Liver (tissue), 10 donors: ENCODE measurements at places on chromosomes 16 and 17. TPM values are rescaled to one million over a fixed set of nuclear protein-coding genes. Genes with fewer than 3 reads are reported as not detected.

Gene SLFN11
- total RNA-seq = 10.1 TPM

Gene HBA1
- total RNA-seq = 3.5 TPM

Gene KRT24
- total RNA-seq = not detected

Gene GDPD3
- total RNA-seq = 0.42 TPM

Gene TAX1BP3
- total RNA-seq = 19.8 TPM

Gene SYCE1L
- not detected for total RNA-seq

Gene TMEM220
- total RNA-seq = 19.6 TPM

Gene ADAM11
- 0.08 TPM for total RNA-seq

Gene SEPTIN12
- total RNA-seq = not detected

Gene EVPLL
- total RNA-seq = 1.0 TPM

GRCh38 chr16:81797443-81797842, 18.4 kb downstream of the PLCG2 start:
- DNase-seq = no peak
- no peaks in the 10 kb centered on the region for H3K4me1 ChIP-seq
- H3K27me3 ChIP-seq = no peaks in the 10 kb centered on the region
- no peak overlapping the region for H3K4me3 ChIP-seq
- no peak overlapping the region for H3K27ac ChIP-seq
- no peaks in the 10 kb centered on the region for H3K36me3 ChIP-seq

DNA sequence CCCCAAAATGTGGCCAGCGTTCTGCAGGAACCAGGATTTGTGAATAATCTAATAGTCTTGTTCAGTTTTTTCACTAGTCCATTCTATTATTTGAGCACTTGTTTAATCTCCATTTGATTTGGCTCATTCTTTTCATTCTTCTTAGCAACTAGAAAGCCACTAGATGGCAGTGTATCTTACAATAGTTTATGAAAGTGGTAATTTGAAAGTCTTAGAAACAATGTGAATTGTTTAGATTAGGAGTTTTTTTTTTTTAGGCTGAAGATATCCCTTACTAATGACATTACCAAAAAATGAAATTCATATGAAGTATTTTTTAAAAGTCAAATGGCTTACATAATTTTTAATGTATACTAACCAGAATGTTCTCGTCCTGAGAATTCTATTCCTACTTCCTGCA, 6.7 kb downstream of the ERI2 start:
- no peaks in the 10 kb centered on the region for H3K27me3 ChIP-seq
- no peak overlapping the region for H3K27ac ChIP-seq
- H3K4me1 ChIP-seq = peaks cover 13% of the 10 kb centered on the region
- no peak overlapping the region for H3K4me3 ChIP-seq
- peaks cover 31% of the 10 kb centered on the region for H3K36me3 ChIP-seq

DNA sequence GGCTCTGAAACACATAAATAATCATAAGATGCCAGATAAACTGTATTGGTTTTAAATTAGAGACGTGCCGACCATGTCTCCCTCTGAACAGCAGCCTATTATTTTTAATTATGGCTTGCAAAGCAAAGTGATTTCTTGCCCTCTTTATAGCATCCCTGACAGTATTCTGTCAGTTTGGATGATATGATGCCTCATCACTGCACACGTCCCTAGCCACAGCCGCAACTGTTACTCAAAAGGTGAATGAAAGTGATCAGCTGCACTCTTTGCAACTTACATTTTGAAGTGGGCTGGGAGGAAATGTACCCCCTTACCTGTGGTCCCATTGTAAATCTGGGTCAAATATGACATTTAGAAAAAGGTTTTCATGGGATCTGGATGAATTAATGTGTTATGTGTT, 389.9 kb downstream of the MAF start:
- no peak for DNase-seq
- no peak overlapping the region for H3K27ac ChIP-seq

DNA sequence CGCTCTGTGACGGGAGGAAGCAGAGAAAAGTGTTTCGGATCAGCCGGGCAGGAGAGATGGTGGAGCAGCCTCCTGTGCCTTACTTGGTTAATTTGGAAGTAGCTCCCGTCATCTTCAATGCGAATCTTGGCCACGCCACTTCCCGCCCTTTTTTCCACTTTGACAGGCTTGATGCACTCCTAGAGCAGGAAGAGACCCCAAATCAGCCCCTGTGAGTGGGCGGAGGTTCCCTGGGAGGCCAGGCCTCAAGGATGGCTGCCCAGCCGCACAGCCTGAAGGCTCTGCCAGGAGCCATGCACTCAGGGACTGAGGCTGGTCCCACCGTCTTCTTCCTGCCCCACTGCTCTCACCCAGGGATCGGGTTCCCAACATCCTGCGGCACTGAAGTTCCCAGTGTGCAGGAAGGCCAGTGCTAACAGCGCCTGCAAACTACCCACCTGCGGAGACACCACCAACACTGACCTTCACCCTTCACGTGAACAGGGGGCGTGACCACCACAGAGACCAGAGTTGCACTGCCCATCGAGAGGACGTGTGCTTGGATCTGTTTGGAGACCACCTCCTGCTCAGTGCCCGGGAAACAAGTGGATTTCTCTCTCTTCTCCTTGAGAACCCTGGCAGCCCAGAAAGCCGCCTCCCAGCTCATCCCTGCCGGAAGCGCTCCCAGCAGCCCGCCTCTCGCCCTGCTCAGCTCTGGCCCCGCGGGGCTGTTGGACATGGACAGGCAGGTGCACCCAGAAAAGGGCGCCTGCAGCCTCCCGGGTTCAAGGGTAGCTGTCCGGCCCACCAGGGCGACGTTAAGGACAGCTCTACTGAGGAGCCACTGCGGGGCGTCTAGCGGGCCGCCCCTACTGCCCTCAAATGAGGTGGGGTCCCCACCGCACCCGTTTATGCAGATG, 988 bp downstream of the CIAO3 start:
- peaks cover 16% of the 10 kb centered on the region for H3K4me1 ChIP-seq
- H3K27ac ChIP-seq = no peak overlapping the region
- H3K27me3 ChIP-seq = no peaks in the 10 kb centered on the region
- H3K4me3 ChIP-seq = peak overlapping the region; percentile 83
- peak; percentile 55 for DNase-seq
- H3K36me3 ChIP-seq = peaks cover 13% of the 10 kb centered on the region

DNA sequence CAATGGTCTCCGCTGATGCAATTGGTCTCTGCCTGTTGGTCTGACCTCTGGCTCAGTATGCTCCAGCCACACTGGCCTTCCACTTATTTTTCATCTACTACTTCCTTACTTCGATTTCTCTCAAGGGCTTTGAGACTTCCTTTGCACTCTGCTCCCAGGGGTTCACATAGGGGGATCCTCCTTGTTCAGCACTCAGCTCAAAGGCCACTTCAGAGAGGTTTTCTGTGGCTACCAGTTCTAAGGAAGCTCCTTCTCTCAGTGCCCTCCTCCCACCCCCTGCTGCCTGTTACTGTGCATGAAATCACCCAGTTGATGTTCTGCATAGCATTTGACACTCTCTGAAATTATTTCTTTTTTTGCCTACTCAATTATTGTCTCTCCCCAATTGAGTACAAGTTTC, 476.4 kb downstream of the HS3ST3B1 start:
- no peak for DNase-seq
- H3K27me3 ChIP-seq = no peaks in the 10 kb centered on the region
- H3K36me3 ChIP-seq = no peaks in the 10 kb centered on the region
- no peak overlapping the region for H3K27ac ChIP-seq

GRCh38 chr16:29310852-29311314, 95.6 kb downstream of the NPIPB11 start:
- DNase-seq = no peak
- H3K4me1 ChIP-seq = peaks cover 41% of the 10 kb centered on the region
- no peaks in the 10 kb centered on the region for H3K36me3 ChIP-seq

DNA sequence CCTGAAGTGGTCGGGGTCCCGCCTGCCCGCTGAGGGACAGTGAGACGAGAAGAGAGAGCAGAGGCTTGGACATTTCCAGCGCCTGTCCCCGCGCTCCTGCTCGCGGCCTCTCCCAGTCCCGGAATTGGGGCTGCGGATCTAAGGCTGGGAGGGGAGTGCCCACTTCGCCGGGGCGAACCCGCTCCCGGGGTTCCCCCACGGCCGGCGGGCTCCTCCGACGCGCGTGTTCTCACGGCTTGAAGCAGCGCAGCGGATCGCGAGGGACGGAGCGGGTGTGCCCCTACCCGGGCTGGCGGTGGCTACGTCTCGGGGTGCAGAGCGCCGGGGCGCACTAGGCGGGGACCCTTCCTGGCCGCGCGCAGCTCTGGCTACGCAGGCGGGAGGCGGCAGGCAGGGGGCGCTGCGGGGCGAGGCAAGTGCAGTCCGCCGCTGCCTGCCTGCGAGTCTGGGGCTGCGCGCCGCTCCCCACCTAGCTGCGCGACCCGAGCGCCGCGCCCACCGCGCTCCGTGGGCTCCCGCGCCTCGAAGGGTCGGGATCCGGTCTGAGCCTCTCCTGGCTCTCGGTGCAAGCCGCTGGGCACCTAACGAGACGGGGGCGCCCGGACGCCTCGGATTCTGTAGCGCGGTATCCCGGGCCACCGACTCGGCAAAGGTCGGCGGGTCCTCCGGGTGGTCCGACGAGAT, 1.2 kb downstream of the NGFR start:
- peak overlapping the region; percentile 48 for H3K4me3 ChIP-seq
- no peak overlapping the region for H3K27ac ChIP-seq
- peaks cover 8% of the 10 kb centered on the region for H3K4me1 ChIP-seq
- peaks cover 15% of the 10 kb centered on the region for H3K27me3 ChIP-seq

- no peak overlapping the region for H3K27ac ChIP-seq
- H3K36me3 ChIP-seq = no peaks in the 10 kb centered on the region
- no peak overlapping the region for H3K4me3 ChIP-seq
These were observed 244.6 kb upstream of the SDK2 start for GRCh38 chr17:73888862-73889261.

GRCh38 chr16:1362807-1363206, 11.1 kb downstream of the GNPTG start:
- no peaks in the 10 kb centered on the region for H3K27me3 ChIP-seq
- no peaks in the 10 kb centered on the region for H3K4me1 ChIP-seq
- no peak for DNase-seq
- no peak overlapping the region for H3K4me3 ChIP-seq
- peaks cover 4% of the 10 kb centered on the region for H3K36me3 ChIP-seq

GRCh38 chr16:89052890-89053724, 40.5 kb upstream of the ACSF3 start:
- H3K4me3 ChIP-seq = no peak overlapping the region
- no peak overlapping the region for H3K27ac ChIP-seq
- H3K27me3 ChIP-seq = no peaks in the 10 kb centered on the region
- H3K4me1 ChIP-seq = no peaks in the 10 kb centered on the region
- no peaks in the 10 kb centered on the region for H3K36me3 ChIP-seq
- no peak for DNase-seq

DNA sequence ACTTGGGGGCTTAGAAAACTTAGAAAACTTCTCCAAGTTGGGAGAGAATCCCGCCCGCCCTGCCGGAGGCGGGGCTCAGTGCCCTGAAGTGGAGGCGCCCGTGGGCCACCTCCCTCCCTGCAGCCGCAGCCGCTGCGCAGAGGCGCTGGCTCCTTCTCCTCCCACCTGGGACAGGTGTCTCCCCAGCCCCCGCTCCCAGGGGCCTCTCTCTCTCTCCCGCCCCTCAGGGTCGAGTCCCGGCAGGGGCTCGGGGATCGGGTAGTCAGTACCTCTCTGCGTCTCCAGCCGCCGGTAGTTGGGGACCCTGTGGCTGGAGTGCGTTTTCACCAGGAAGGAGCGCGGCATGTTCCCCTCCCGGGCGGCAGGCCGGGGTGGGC, 257 bp downstream of the SNAI3 start:
- H3K4me3 ChIP-seq = peak overlapping the region; percentile 60
- no peaks in the 10 kb centered on the region for H3K27me3 ChIP-seq
- H3K36me3 ChIP-seq = no peaks in the 10 kb centered on the region
- peaks cover 27% of the 10 kb centered on the region for H3K4me1 ChIP-seq
- no peak overlapping the region for H3K27ac ChIP-seq

DNA sequence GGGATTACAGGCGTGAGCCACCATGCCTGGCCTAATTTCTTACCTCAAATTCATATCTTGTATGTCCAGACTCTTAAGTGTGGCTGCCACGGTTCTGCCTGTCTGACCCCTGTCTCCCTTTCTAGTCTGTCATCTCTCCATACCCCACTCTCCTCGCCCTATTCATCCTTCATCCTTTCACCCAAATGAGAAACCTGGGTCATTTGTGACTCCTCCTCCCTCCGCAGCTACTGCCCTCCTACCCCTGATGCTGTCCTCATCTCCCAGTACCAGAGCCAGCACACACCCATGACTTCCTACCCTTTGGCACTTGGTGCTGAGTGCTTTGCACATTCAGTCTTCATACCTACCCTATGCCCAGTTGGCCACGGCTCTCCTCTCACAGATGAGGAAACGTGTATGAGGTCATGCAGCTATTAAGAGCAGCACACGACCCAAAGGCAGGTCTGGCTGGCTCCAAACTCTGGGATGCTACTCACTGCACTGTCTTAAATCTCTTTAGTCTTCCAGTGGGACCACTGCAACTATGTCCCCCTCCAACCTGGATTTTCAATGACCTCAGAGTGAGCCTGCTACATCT, 1.6 kb downstream of the SPATA32 start:
- no peak overlapping the region for H3K27ac ChIP-seq
- no peak overlapping the region for H3K4me3 ChIP-seq
- DNase-seq = no peak
- peaks cover 6% of the 10 kb centered on the region for H3K4me1 ChIP-seq
- H3K27me3 ChIP-seq = no peaks in the 10 kb centered on the region

GRCh38 chr17:38320482-38320881, 23.3 kb downstream of the GPR179 start:
- DNase-seq = no peak
- H3K27ac ChIP-seq = no peak overlapping the region
- H3K27me3 ChIP-seq = no peaks in the 10 kb centered on the region
- H3K4me1 ChIP-seq = no peaks in the 10 kb centered on the region
- H3K4me3 ChIP-seq = no peak overlapping the region

DNA sequence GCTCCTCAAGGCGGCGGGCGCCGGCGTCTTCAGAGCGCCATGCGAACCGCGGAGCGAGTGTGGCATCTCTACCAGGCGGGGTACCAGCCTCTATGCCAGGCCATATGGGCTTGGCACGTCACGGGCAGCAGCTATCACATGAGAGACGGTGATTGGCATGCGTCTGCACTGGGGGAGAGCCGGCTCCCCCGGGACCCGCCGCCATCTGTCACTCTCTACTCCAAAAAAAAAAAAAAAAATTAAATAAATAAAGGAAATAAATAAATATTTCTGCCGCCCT, at the start of gene NEUROD2:
TSS of gene NEUROD2 (minus strand) at position 70 of the 280 bp plus-strand sequence. CDS start 1,321 bp downstream, outside the sequence.
- no peak within 1 kb of the TSS for H3K27ac ChIP-seq
- no peak within 1 kb of the TSS for H3K4me3 ChIP-seq
- H3K36me3 ChIP-seq = no peaks in the 10 kb centered on the region

DNA sequence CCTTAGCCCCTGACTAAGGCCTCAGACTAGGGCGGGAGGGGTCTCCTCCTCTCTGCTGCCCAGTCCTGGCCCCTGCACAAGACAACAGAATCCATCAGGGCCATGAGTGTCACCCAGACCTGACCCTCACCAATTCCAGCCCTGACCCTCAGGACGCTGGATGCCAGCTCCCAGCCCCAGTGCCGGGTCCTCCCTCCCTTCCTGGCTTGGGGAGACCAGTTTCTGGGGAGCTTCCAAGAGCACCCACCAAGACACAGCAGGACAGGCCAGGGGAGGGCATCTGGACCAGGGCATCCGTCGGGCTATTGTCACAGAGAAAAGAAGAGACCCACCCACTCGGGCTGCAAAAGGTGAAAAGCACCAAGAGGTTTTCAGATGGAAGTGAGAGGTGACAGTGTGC, 12.7 kb downstream of the CES3 start:
- no peaks in the 10 kb centered on the region for H3K27me3 ChIP-seq
- no peak for DNase-seq
- peaks cover 14% of the 10 kb centered on the region for H3K4me1 ChIP-seq
- H3K36me3 ChIP-seq = peaks cover 7% of the 10 kb centered on the region

- no peaks in the 10 kb centered on the region for H3K27me3 ChIP-seq
- no peak overlapping the region for H3K27ac ChIP-seq
- no peaks in the 10 kb centered on the region for H3K36me3 ChIP-seq
- DNase-seq = no peak
- H3K4me1 ChIP-seq = peaks cover 25% of the 10 kb centered on the region
These were observed 801 bp downstream of the CHAD start for GRCh38 chr17:50467855-50468303.
